ENCODE measurements at places on chromosomes 2 and 18.
A peak's percentile ranks its signal among the peaks of the same experiment; 100 is the strongest.

GRCh38 chr2:113700186-113700841, 56.1 kb downstream of the SLC35F5 start:
- peak; percentile 58 for DNase-seq

- DNase-seq, result peak; percentile 53
Measured at GRCh38 chr2:68282811-68283418, 30.6 kb upstream of the PPP3R1 start.

GRCh38 chr2:8327371-8328100, 354.3 kb upstream of the ID2 start:
- DNase-seq, result no peak

- no peak for DNase-seq
Measured at GRCh38 chr18:53147472-53147871, 807.5 kb downstream of the DCC start.

DNA sequence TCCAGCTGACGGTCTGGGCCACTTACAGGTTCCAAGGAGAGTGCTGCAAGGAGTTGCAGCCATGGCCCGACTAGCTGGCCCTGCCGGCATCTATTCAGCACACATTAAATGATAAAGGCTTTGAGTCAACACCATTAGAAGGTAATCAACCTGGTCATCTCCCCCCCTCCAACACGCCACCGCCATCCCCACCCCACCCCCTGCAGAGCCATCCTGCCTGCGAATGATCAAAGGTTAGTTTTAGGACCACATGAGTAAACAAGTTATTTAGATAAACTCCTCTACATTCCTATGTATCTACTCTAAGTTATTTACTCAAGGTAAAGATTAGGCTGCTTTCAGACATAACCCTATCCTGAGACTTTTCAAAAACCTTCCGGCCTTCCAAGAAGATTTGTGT, 349.3 kb upstream of the SLC39A10 start:
- DNase-seq, result no peak

- DNase-seq, result no peak
Measured at GRCh38 chr2:150811259-150811855, 323.9 kb upstream of the RND3 start.

DNA sequence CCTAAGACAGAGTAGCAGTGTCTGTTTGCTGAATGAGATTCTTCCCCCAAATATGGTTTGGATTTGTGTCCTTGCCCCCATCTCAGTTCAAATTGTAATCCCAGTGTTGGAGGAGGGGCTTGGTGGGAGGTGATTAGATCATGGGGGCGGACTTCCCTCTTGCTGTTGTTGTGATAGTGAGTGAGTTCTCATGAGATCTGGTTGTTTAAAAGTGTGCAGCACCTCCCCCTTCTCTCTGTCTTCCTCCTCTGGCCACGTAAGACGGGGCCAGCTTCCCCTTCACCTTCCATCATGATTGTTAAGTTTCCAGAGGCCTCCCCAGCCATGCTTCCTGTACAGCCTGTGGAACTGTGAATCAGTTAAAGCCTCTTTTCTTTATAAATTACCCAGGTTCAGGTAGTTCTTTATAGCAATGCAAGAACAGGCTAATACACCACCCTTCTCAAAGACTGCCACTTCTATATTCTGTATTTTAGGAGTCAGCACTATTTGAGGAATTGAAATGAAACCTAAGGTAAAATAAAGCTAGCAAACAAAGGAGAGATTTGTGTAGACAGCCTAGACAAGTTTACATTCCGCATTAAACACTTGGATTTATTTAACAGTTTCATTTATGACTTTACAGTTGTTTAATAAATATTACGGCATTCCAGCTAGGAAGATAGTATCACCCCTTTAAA, 21.6 kb downstream of the FBXO36 start:
- no peak for DNase-seq

DNA sequence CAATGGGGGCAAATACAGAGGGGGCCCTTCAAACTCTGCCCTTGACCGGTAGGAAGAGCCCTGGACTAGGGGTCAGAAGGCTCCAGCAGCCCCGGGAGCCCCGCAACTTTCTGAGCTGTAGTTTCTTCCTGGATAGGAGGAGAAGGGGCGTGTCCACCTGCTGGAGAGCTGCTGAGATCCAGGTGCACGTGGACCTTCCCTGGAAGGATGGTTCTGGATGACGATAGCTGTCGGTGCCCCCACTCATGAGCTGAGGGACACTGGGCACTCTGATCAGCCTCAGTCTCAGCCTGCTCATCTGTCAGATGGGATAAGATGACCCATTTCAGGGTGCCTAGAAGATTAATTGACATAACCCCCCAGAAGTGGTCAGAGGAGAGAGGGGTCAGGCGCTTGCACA, 125.2 kb upstream of the HDAC4 start:
- DNase-seq, result no peak

GRCh38 chr18:31678425-31678824, 6.0 kb downstream of the B4GALT6 start:
- DNase-seq, result no peak

DNA sequence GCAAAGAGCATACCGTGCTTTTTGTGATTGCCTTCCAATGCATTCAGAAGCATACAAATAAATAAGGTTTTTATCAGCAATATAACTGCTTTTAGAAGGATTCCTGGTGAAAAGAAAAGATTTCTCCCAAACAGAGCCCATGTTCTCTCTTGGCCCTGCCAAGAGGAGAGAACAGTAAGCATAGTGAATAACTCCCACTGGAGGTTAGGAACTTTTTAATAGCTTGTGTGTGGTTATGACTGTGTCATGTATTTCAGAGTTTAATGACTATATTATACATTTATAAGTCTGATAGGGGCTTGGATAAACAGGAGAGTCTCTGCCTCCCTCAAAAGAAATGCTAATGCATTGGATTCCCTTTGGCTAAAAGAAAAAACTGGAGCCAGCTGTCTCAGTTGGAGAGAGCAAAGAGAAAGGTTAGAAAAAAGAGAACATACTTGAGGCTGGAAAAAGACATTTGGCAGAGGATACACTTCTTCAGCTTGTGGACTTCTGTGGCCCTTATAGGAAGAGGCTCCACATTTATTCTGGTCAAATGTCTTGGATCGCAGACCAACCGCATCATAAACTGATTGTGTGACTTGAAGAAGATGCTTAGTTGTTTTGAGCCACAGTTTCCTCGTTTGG, 63.0 kb upstream of the SPRED2 start:
- no peak for DNase-seq

- no peak for DNase-seq
Measured at GRCh38 chr18:9333441-9334328, 888 bp upstream of the TWSG1 start.

DNA sequence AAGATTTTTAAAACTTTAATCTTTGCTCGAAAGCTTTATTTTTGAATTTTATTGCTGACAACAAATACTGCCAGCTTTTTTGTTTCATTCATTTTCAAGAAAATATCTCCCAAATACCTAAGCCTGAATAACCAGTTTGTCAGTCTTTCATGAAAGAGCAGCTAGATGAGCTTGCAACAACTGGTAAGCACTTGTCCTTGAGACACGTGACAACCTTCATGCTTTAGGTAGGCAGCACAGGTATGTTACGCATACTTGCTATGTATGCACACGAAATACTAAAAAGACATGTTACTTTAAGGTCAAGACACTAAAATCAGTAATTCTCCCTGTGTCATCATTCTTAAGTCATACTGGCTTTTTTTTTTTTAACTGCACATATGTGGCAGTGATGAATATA, 12.3 kb downstream of the CEBPZ start:
- no peak for DNase-seq

GRCh38 chr18:34806527-34806926, 96.4 kb downstream of the DTNA start:
- no peak for DNase-seq

GRCh38 chr2:173386021-173386737, 31.5 kb downstream of the CDCA7 start:
- DNase-seq, result no peak

DNA sequence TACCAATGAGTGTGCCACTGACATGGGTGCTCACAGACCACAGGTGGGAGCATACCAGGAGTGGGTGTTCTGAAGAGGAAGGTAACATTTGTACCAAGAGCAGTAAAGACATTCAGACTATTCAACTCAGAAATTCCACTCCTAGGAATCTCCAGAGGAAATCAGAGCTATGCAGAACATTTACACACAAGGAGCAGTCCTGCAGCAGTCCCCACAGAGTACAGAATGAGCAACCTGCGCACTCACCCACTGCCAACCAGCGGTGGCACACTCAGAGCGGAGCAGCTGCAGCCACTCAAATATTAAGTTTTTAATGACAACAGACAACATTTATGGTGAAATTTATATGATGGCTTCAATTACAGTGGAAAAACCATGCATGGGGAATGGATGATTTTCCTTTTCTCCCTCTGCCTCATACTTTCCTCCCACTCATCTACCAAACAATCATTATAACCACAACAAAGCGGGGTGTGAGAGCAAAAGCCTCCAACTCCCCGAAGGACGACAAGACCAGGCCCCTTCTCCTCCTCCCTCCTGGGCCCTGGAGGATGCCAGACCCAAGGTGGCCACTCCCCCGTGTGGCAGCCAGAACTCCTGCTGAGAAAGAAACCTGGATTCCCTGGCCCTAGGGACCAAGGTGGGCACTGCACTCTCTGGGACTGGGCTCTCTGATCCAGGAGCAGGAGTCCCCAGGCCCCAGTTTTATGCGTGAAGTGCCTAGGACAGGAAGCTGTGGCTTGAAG, 5.4 kb downstream of the HS6ST1 start:
- DNase-seq, result no peak

DNA sequence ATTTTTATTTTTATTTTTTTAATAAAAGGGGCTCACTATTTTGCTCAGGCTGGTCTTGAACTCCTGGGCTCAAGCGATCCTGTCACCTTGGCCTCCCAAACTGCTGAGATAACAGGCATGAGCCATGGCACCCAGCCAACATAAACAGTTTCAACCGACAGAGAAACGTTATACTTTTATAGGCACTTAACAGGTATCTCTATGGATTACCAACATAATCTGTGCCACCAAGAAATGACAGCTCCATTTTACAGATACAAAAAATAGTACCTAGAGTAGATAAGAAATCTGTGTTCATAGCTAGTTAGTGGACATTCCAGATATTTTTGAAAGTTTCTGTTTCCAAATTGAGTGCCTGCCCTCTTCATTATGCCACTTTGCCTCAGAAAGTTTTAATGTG, 1316.7 kb downstream of the LRP1B start:
- no peak for DNase-seq

DNA sequence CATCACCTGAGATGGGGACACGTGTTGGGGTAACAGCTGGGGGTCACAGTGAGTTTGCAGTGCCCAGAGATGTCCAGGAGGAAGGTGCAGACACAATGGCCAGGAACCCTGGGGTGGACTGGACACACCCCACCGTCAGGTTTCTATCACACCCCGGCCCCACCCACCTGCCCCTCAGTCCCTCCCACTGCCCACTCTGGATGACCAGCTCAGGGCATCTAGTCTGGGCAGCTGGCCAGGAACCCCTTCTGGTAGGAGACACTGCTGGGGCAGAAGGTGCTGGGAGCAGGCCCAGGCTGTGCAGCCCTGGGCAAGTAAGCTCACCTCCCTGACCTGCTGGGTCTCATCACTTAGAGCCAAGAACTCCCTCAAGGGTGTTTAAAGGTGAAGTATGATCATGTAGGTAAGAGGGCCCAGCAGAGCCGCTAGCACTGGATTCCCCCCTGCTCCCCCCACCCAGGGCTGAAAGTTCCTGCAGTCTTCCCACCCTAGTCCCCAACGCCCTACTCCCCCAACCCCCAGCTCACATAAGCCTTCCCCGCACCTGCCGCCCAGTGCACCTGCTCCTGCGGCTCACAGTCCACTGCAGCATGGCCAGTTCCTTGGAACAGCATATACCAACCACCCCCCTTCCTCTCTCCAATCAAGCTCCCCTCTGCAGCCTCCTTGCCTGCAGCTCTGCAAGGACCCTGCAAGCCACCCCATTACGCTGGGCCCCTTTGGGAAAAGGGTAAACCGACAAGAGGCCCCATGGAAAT, 17.3 kb downstream of the BIN1 start:
- DNase-seq, result no peak

DNA sequence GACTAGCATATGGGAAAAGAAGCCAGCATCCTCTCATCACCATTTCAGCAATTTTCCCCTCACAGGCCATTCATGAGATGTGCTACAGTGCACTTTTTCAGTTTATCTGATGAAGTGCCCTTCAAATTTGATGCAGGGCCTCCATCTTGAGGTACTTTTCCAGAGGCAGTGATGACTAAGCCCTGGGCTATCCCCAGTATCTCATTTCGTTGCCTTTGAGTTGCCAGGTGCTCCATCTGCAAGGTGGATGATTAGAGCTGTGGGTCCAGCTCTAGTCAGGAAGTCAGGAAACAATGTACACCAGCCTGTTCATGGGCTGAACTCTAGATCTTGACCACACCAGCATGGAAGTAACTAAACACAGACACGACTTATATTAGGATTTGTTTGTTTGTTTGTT, 425.2 kb downstream of the METTL4 start:
- no peak for DNase-seq

DNA sequence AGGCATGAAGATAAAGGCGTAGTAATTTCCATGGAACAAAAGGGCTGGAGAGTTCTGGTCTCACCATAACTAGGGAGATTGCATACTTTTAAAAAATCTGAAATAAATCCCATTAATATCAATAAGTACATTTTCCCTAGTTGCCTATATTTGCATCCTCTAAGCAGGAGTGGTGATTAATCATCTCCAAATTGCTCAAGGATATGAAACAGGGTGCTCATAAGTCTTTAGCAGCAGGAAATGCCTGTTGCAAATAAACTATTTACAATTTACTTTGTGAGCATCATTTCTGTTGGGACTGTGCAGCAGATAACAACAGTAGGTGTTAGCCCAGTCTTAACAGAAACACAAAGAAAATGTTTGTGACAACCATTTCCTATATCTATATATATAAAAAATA, 92.4 kb upstream of the TMEM178A start:
- DNase-seq, result no peak

- no peak for DNase-seq
Measured at GRCh38 chr18:74679006-74679678, 81.5 kb downstream of the ZNF407 start.

DNA sequence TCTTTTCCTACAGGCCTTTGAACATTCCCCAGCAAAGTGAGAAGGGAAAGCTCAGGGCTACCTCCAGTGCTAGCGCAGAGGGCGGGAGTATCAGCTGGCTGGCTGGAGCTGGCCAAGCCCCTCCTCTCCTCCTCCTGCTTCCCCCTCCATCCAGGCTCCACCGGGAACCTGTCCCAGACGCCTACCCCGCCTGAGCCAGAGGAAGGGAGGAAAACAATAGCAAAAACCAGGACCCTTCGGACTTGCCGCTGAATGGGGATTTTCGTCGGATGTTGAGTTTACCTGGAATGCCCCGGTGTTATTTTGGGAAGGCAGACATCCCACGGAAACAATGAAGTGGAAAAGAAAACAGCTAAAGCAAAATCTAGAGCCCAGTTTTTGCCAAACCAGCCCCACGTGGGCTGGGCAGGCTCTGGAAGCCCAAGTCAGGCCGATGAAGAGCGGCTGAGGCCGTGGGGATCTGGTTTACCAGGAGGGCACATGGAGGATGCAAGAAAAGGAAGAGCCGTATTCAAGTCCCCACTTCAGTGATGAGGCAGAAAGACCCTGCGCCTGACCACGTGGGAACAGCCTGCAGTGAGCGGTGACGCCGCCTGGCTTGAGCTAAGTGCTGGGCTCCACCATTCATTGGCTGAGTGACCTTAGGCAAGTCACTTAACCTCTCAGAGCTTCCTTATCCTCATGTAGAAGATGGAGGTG, 100.4 kb upstream of the LCLAT1 start:
- DNase-seq, result no peak
